ENCODE measurements at places on chromosomes 3 and 15. TPM values are rescaled to one million over a fixed set of nuclear protein-coding genes. Genes with fewer than 3 reads are reported as not detected.
A peak's percentile ranks its signal among the peaks of the same experiment; 100 is the strongest.

- H3K27me3 ChIP-seq: no peaks in the 10 kb centered on the region
- DNase-seq: no peak
- H3K36me3 ChIP-seq: no peaks in the 10 kb centered on the region
- H3K4me3 ChIP-seq: no peak overlapping the region
- H3K4me1 ChIP-seq: no peaks in the 10 kb centered on the region
- no peak overlapping the region for H3K27ac ChIP-seq
Observed at GRCh38 chr3:70097084-70097483, 97.6 kb downstream of the SAMMSON start.

- no peak overlapping the region for H3K4me3 ChIP-seq
- no peak overlapping the region for H3K27ac ChIP-seq
Observed at GRCh38 chr3:127389913-127390312, 102.1 kb upstream of the PRR20G start.

The SLC22A14 gene
- not detected for total RNA-seq

DNA sequence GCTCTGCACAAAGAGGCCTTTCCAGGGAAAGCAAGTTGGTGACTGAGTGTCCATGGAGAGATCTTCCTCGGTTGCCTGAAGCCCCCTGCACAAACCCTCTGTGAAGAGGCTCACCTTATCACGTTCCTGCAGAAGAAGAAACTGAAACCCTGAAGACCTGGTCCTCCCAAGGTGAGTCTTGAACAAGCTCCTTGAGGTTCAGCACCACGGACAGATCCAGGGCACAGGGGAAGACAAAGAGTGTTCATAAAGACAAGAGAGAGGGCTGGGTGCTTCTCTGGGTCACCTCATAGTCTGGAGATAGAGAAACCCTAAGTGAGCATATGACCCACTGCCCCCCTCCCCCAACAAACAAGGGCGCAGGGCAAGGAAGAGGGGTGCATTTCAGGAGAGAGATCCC is 21.7 kb upstream of the TBC1D21 start:
- DNase-seq: peak; percentile 50
- no peaks in the 10 kb centered on the region for H3K36me3 ChIP-seq
- peaks cover 43% of the 10 kb centered on the region for H3K27me3 ChIP-seq
- no peak overlapping the region for H3K27ac ChIP-seq

The SSUH2 gene
- 0.13 TPM for total RNA-seq

DNA sequence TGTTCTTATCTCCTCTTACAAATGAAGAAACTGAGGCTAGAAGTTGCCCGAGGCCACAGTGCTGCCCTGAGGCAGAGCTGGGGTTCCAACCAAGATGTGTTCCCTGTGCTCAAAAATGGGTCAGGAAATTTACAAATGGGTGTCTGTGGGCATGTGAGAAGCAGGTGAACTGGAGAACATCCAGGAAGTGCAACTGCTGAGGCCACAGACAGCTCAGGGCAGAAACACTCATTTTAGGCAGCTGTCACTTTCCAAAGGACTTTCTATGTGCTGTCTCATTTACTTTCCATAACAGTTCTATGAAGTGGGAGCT is 47.2 kb upstream of the ATP2B2 start:
- peak overlapping the region; percentile 40 for H3K27ac ChIP-seq
- H3K27me3 ChIP-seq: peaks cover 2% of the 10 kb centered on the region
- DNase-seq: no peak
- H3K4me1 ChIP-seq: peaks cover 3% of the 10 kb centered on the region

DNA sequence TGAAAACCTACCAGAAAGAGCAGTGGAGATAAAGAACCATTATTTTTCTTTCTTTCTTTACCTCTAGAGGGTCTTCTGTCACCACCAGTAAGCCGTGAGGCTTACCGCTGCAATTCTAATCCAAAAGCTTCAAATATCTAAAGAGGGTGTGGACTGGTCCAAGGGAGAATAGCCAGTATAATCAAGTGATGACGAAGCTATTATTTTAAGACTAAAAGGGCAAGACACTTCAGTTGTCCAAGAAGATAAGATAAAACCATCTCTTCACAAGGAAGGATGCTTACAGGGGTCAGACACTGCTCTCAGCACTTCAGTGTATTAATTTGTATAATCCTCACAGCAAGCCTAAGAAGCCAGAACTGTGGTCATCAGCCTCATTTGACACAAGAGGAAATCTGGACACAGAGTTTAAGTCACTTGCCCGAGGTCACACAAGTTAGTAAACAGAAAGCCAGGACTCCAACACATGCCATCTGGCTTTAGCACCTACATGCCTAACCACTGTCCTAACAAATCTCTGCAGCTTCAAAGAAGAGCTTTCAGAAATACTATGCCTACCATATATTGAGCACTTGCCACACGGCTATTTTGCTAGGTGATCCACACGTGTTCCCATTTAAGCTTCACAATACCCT is 14.6 kb downstream of the HDC start:
- H3K4me3 ChIP-seq: no peak overlapping the region
- peaks cover 18% of the 10 kb centered on the region for H3K4me1 ChIP-seq
- no peaks in the 10 kb centered on the region for H3K36me3 ChIP-seq

The TRH gene
- not detected for total RNA-seq

GRCh38 chr3:52983336-52983807 is 62.5 kb downstream of the SFMBT1 start:
- no peaks in the 10 kb centered on the region for H3K27me3 ChIP-seq
- peak; percentile 37 for DNase-seq
- H3K27ac ChIP-seq: peak overlapping the region; percentile 40
- peaks cover 13% of the 10 kb centered on the region for H3K4me1 ChIP-seq
- no peaks in the 10 kb centered on the region for H3K36me3 ChIP-seq

The C3orf85 gene
- total RNA-seq: not detected

- no peaks in the 10 kb centered on the region for H3K4me1 ChIP-seq
- no peaks in the 10 kb centered on the region for H3K27me3 ChIP-seq
- H3K4me3 ChIP-seq: no peak overlapping the region
- no peaks in the 10 kb centered on the region for H3K36me3 ChIP-seq
Observed at GRCh38 chr3:133962849-133963248, 66.9 kb downstream of the SLCO2A1 start.

DNA sequence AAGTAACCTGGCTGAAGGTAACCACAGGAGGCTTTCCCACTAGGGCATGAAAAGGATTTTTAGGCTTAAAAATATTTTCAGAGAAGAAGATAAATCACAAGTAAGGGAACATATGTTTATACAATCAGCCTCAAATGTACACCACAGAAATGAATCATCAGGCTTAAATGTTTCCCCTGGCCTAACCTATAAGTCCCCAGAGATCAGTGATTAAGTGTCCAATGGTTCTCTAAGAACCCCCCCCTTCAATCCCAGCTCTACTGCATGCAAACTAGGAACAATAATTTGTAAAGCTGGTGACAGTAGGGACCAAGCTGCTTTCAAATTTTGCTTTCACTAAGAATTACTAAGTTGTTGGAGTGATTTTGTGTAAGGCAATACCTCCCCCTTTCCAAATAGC is 431.6 kb upstream of the LMCD1 start:
- DNase-seq: no peak
- no peak overlapping the region for H3K27ac ChIP-seq
- H3K36me3 ChIP-seq: no peaks in the 10 kb centered on the region
- no peaks in the 10 kb centered on the region for H3K27me3 ChIP-seq
- no peak overlapping the region for H3K4me3 ChIP-seq
- no peaks in the 10 kb centered on the region for H3K4me1 ChIP-seq

DNA sequence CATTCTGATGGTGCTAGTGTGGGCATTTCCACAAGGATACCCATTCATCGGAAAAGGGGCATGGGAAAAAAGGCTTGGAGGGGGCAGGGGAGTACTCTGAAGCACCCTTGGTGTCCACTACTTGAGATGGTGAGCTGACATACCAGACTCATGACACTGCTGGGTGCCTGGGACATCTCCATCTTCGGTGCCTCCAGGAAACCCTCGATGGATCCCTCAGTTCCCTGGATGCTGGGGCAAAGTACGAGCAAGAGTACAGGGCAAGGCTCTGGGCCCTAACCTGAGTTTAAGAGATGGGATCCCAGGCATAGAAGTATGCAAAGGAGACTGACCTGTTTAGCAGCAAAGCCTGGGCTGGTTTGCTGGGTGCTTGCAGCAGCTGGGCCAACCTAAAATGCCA is 5.2 kb upstream of the IP6K1 start:
- DNase-seq: no peak
- H3K36me3 ChIP-seq: no peaks in the 10 kb centered on the region
- peaks cover 6% of the 10 kb centered on the region for H3K4me1 ChIP-seq
- H3K4me3 ChIP-seq: no peak overlapping the region
- no peak overlapping the region for H3K27ac ChIP-seq

Measured in T-cell (primary cell).